ENCODE measurements at places on chromosomes 13 and 19. TPM values are rescaled to one million over a fixed set of nuclear protein-coding genes. Genes with fewer than 3 reads are reported as not detected.

C1QTNF9 gene
- total RNA-seq, result not detected

STOML3 gene
- total RNA-seq, result not detected

DACH1 gene
- not detected for total RNA-seq

CEACAM21 gene
- total RNA-seq, result not detected

OLFM2 gene
- 7.5 TPM for total RNA-seq

FFAR3 gene
- total RNA-seq, result not detected

CASP14 gene
- total RNA-seq, result not detected

TMED1 gene
- 29.4 TPM for total RNA-seq

TEX26 gene
- not detected for total RNA-seq

ZNF324B gene
- 7.9 TPM for total RNA-seq

SKA3 gene
- 14.6 TPM for total RNA-seq

PSG5 gene
- 0.58 TPM for total RNA-seq

ZNF560 gene
- not detected for total RNA-seq

GRAMD1A gene
- total RNA-seq, result 108 TPM

FFAR1 gene
- total RNA-seq, result not detected

KXD1 gene
- total RNA-seq, result 106 TPM

TUBA3C gene
- total RNA-seq, result not detected

TLE6 gene
- total RNA-seq, result 4.4 TPM

KLK11 gene
- total RNA-seq, result not detected

WDR87 gene
- not detected for total RNA-seq

ZFP82 gene
- 1.6 TPM for total RNA-seq

MATK gene
- total RNA-seq, result 1.2 TPM

MUC16 gene
- total RNA-seq, result not detected

ZNF556 gene
- total RNA-seq, result not detected

IQCN gene
- 0.71 TPM for total RNA-seq

ALKBH6 gene
- 29.8 TPM for total RNA-seq

TGFBR3L gene
- total RNA-seq, result not detected

NLRP11 gene
- total RNA-seq, result not detected

WDR88 gene
- total RNA-seq, result not detected

LGALS7B gene
- not detected for total RNA-seq

C5AR1 gene
- 2.3 TPM for total RNA-seq

VAV1 gene
- total RNA-seq, result 6.1 TPM

FCHO1 gene
- total RNA-seq, result 19.5 TPM

PNMA8B gene
- total RNA-seq, result not detected

LILRB4 gene
- total RNA-seq, result not detected

ZNF66 gene
- not detected for total RNA-seq

PGLYRP2 gene
- total RNA-seq, result not detected

ARGLU1 gene
- 70.7 TPM for total RNA-seq

CDC42EP5 gene
- 0.18 TPM for total RNA-seq

SYT5 gene
- total RNA-seq, result 3.1 TPM

CACNG8 gene
- 1.1 TPM for total RNA-seq

MYPOP gene
- total RNA-seq, result 11.3 TPM

RNF17 gene
- total RNA-seq, result not detected

B3GNT3 gene
- 4.7 TPM for total RNA-seq

Data from A549 treated with ZK216348 at 1 μM for 4 hours (cell line).